ENCODE measurements at places on chromosomes 5 and 9. TPM values are rescaled to one million over a fixed set of nuclear protein-coding genes. Genes with fewer than 3 reads are reported as not detected.

- no peak for DNase-seq
- no peaks in the 10 kb centered on the region for H3K36me3 ChIP-seq
- H3K27me3 ChIP-seq = no peaks in the 10 kb centered on the region
- H3K27ac ChIP-seq = no peak overlapping the region
- H3K4me3 ChIP-seq = no peak overlapping the region
Observed at GRCh38 chr5:103327893-103328292, 69.3 kb downstream of the MACIR start.

GRCh38 chr5:171966270-171966669 is 40.2 kb downstream of the FBXW11 start:
- no peak overlapping the region for H3K4me3 ChIP-seq
- no peak for DNase-seq
- H3K36me3 ChIP-seq = no peaks in the 10 kb centered on the region
- H3K4me1 ChIP-seq = peaks cover 39% of the 10 kb centered on the region
- H3K27me3 ChIP-seq = no peaks in the 10 kb centered on the region

DNA sequence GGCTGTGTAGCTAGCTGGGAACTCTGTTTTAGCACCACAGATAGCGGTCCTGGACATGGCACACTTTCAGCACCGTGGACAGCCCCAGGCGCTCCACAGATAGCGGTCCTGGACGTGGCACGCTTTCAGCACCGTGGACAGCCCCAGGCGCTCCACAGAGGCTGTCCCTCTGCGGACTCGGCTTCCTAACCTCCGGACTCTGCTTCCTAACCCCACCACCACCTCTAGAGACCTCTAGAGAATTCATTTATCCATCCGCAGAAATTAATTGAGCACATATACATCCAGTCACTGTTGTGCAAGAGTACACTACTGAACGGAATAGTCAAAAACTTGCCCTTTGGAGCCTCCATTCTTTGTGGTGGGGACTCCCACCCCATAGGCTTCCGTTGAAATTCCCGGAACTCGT is 27.4 kb downstream of the UNC5A start:
- H3K36me3 ChIP-seq = no peaks in the 10 kb centered on the region

TLE1 gene
- 17.9 TPM for total RNA-seq

All from lower lobe of right lung (tissue), 2 donors.